ENCODE measurements at places on chromosomes 3 and 15. TPM values are rescaled to one million over a fixed set of nuclear protein-coding genes. Genes with fewer than 3 reads are reported as not detected.

The RASL12 gene
- total RNA-seq = 4.7 TPM

The SNAPC5 gene
- 18.4 TPM for total RNA-seq

The DIPK2A gene
- total RNA-seq = 15.3 TPM

The MAP1A gene
- total RNA-seq = 13.8 TPM

The SUCNR1 gene
- 1.8 TPM for total RNA-seq

The PLSCR5 gene
- total RNA-seq = not detected

The UCN2 gene
- not detected for total RNA-seq

The GBE1 gene
- 152 TPM for total RNA-seq

The PPP1R14D gene
- total RNA-seq = not detected
